Stimulated activated CD8-positive, alpha-beta memory T cell treated with anti-CD3 and anti-CD28 coated beads, Interleukin-4, amount 100 ng/mL, for 1 hour (primary cell): ENCODE measurements at places on chromosomes 7 and 10.

GRCh38 chr7:107632492-107632865 lies 28.1 kb upstream of the SLC26A4 start:
- DNase-seq = no peak

DNA sequence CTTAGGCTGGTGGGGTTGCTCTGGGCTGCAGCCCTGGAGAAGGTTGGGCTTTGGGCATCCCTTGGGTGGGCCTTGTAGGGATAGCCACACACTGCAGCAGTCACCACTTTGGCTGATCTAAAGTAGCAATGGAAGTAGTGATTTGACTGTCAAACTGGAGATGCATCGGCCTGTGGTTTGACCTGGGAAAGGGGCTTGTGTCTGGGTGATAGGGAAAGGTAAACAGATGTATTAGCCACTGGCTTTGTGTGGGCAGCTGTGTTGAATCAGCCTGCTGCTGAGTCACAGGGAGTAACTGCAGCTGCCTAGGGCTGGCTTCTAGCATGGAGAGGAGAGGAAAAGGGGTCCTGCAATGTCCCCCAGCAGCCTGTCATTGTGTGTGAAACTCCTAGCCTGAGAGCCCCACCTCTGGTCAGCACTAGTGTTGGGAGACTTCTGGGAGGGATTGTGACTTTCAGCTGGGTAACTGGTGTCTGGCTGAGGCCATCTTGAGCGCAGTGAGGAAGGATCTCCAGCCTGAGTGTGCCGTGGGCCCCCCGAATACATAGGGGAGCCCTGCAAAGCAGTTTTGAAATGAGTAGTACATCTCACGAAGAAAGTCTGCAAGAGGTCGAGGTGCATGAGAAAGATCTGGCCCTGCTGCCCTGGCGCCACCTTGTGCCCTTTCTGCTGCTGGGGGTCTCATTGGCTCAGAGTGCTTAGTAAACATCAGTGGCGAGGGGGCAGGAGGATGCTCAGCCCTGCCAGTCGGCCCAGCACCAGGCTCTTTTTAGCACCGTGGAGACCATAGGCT lies 117.3 kb downstream of the FANK1 start:
- no peak for DNase-seq

GRCh38 chr7:95018021-95018420 lies 110.6 kb downstream of the PPP1R9A start:
- no peak for DNase-seq

DNA sequence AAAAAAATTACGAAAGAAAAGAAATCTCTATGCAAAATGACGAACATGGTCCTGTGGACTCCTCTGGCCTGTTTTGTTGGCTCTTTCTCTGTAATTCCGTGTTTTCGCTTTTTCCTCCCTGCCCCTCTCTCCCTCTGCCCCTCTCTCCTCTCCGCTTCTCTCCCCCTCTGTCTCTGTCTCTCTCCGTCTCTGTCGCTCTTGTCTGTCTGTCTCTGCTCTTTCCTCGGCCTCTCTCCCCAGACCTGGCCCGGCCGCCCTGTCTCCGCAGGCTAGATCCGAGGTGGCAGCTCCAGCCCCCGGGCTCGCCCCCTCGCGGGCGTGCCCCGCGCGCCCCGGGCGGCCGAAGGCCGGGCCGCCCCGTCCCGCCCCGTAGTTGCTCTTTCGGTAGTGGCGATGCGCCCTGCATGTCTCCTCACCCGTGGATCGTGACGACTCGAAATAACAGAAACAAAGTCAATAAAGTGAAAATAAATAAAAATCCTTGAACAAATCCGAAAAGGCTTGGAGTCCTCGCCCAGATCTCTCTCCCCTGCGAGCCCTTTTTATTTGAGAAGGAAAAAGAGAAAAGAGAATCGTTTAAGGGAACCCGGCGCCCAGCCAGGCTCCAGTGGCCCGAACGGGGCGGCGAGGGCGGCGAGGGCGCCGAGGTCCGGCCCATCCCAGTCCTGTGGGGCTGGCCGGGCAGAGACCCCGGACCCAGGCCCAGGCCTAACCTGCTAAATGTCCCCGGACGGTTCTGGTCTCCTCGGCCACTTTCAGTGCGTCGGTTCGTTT lies 83.5 kb upstream of the SLF2 start:
- no peak for DNase-seq

GRCh38 chr10:12503311-12503710 lies 154.0 kb downstream of the CAMK1D start:
- DNase-seq = no peak

GRCh38 chr7:121153995-121154394 lies 165.5 kb downstream of the CPED1 start:
- no peak for DNase-seq

GRCh38 chr10:121509112-121509511 lies 89.1 kb downstream of the FGFR2 start:
- DNase-seq = no peak

DNA sequence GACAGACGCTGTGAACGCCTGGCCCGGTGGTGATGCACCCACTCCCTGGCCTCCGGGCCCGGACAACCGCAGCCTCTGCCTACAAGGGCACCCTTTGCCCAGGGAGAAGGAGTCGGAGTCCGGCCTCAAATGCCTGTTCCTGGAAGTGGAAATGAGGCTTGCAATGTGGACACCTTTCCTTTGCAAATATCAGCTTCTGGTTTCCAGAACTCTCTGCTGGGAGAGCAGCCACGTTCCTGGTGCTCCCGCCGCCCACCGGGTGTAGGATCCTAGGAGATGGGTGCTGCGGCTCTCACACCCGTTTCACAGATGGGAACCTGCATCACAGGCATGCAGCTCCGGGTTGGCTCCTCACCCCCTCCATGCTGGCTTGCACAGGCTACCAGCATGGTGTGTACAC lies 2.9 kb downstream of the FOXL3 start:
- no peak for DNase-seq

- no peak for DNase-seq
These were observed 89.6 kb downstream of the ATXN7L1 start for GRCh38 chr7:105786520-105787470.

DNA sequence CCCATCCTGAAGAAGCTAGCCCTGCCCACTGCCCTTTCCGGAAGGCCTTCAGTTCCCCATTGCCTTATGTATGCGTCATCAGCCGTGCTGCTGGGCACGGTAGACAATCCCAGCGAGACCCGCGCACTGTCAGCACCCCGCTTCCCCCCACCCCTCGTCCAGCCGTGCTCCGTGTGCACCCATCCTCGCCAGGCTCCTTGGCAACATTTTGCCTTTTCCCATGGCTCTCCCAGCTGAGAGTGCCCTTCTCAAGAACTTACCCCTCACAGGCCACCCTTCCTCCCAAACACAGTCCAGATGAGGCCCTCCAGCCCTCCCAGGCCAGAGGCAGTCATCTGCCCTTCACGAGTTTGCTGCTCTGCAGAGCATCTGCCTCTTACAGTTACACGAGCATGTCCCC lies 633.8 kb upstream of the FOXK1 start:
- DNase-seq = no peak

GRCh38 chr7:6251653-6252052 lies 20.8 kb downstream of the CYTH3 start:
- no peak for DNase-seq

GRCh38 chr7:66747881-66748511 lies 7.5 kb downstream of the RABGEF1 start:
- no peak for DNase-seq

GRCh38 chr7:33806298-33807154 lies 98.8 kb upstream of the BMPER start:
- DNase-seq = no peak

GRCh38 chr7:121000081-121000983 lies 11.8 kb downstream of the CPED1 start:
- DNase-seq = no peak

DNA sequence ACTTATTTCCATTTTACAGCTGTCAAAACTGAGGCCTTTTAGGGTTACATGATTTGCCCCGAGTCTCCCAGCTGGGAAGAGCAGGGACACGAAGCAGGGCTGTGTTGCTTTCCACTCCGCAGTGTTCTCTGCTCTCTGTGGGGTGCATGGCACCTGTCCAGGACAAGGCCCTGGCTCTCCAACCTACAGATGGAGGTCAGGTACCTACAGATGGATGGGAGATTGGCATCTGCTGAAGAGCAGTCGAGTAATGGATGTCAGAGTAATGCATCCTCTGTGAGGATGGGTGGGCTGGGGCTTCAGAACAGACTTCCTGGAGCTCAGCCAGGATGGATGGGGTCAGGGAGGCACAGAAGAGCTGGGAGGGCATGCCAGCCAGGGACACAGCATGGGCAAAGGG lies 85.0 kb downstream of the EMX2 start:
- no peak for DNase-seq

GRCh38 chr10:132209130-132209529 lies 22.4 kb downstream of the DPYSL4 start:
- no peak for DNase-seq

DNA sequence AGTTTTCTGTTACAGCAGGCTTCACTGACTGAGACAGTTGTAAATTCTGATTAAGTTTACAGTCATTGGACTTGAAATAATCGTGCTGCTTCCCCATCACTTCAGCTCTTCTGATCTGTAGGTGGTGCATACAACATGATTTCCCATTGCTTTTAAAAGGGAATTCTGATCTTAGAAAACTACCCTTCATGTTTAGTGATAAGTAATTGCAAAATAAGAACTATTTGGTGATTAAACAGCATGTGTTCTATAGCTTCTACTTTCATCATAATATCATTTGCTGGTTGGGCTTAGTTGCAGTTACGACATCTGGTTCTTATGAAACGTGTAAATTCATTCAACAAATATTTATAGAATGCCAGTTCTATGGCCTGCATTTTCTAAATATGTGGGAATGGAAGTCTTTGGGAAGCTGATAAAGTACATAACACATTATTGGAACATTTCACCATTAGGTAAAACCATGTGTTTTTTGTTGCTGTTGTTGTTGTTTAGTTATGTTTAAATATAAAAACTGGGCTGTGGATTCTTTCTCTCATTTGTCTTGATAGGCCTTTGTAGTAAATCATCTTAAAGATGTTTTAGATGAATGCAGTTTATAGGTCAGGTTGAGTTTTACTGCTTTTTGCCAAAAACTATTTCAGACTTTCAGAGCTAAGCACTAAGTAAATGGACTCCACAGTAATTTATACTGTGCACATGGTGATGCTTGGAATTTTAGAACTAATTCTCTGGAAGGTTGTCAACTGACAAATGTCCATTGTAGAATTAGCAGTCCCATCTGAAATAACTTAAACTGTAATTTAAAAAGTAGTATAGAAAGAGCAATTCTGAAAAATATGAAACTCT lies 13.1 kb downstream of the GNAI1 start:
- DNase-seq = no peak

- DNase-seq = no peak
These were observed 443 bp downstream of the RNF32 start for GRCh38 chr7:156640949-156641485.

DNA sequence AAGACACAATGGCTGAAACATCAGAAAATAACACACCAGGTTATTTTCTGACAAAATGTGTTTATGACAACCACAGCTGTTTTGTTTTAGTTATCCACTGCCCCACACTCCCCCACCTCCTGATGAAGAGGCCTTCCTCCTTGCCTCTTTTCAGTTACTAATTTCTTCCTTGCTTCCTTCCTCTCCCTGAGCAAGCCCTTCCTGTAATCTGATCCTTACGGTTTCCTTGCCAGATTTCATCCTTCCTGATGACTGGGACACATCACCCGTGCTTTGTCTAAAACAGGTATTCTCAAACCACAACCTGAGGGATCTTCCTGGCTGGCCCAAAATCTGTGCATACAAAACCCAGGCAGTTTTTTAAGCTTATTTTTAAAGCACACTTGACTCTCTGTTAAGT lies 39.4 kb downstream of the CHST15 start:
- DNase-seq = no peak

DNA sequence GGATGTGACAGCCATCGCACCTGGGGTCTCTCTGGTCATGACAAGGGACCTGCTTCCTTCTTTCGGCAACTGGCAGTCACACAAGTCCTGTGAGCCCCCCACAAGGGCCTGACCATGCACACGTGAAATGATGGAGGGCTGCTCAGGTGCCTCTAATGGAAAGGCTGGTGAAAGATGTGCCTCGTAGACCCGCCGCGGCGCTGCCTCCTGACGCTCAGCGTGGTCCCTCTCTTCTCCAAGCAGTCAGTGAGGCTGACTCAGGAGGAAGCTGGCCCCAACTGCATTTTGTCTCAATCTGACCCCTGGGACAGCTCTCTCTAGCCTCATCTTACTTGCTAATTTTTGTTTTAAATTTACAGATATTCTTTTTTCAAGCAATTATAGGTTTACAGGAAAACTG lies 100.9 kb downstream of the MAD1L1 start:
- no peak for DNase-seq

- no peak for DNase-seq
These were observed 12.2 kb upstream of the CPA1 start for GRCh38 chr7:130367836-130368746.

GRCh38 chr10:18252086-18252485 lies 111.9 kb downstream of the CACNB2 start:
- no peak for DNase-seq

GRCh38 chr7:150446288-150446938 lies 4.0 kb upstream of the GIMAP8 start:
- DNase-seq = no peak

- no peak for DNase-seq
These were observed 11.4 kb downstream of the BCAP29 start for GRCh38 chr7:107591421-107591820.

DNA sequence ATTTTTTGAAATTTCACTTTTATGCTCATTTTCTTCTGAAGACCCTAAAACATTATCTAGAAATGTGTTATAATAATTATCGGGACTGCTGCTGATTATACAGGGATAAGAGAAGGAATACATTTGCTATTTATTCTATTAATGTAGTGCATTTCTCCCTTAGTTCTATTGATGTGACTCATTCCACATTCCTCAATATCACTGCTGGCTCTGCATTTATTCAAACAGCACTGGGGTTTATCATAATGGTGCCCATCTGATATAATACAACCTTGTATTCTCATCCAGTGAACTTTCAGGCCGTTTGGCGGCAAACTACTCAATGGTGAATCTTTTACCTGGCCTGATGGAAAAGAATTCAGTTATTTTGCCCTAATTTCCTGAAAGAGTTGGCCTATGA lies 7.8 kb downstream of the KCND2 start:
- no peak for DNase-seq

GRCh38 chr10:95300022-95300539 lies 9.3 kb upstream of the PDLIM1 start:
- no peak for DNase-seq

- DNase-seq = no peak
These were observed 486.3 kb upstream of the PCDH15 start for GRCh38 chr10:55287346-55287745.
